ENCODE measurements at places on chromosomes 13 and 19.

GRCh38 chr13:87999788-88000187 lies 328.6 kb downstream of the SLITRK5 start:
- DNase-seq: no peak

DNA sequence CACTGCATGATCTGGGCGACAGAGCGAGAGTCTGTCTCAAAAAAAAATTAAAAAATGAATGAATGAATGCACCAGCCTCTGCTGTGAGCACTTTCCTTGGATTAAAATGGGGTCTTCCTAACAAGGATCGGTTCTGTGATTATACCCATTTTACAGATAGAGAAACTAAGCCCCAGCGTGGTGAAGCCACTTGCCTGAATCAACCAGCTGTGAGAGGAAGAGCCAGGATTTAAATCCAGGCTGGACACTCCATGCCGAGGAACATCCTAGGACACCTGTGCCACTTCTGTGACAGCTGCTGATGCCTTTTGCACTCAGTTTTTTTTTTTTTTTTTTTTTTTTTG lies 14.1 kb downstream of the TLE5 start:
- DNase-seq: no peak

- peak; percentile 97 for DNase-seq
These were observed at the start of gene SPC24 for GRCh38 chr19:11155373-11156120. Gene SPC24, minus strand, starts transcription at chr19:11155782. Its CDS starts 6 bp downstream, at chr19:11155776.

GRCh38 chr13:93745884-93746283 lies 519.3 kb downstream of the GPC6 start:
- no peak for DNase-seq

DNA sequence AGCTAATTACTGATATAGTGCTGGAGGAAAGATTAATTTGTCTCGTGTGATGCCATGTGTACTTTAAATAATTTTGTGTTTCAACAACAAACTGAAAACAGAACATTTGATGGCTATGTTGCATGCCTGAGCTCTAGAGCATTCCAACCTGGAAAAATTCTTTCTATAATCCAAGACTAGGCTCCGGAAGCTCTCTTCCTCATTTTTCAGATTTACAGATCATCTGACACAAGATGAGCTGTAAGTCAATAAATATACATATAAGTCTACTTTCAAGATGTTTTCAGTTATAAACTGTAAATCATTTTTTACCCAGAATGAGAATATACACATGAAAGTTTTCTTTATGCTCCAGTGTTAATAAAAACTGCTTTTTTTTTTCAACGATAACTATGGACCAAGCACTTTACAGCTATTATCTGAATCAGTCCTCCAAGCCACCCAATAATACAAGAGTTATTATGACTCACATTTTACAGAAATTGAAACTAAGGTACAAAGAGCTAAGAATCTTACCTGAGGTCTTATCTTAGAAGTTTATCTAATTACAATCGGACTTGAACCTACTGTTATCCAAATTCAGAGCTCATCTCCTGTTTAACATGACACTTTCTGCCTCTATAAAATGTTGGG lies 6.4 kb upstream of the FOXO1 start:
- DNase-seq: no peak

DNA sequence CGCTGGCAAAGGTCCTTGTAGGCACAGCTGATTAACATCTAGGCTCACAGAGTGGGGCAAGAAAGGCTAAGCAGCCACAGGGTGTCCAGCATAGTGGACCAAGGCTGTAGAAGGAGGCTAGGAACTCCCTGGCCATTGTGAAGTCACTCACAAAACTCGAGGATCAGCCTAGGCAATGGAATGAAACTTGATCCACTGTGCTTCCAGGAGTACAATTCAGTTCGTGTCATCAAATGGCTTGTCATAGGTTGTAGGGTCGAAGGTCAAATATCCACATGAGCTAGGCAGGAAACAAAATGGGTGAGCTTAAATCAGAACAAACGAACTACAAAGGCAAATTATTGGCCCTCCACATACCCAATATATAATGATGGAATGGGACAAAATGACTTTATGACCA lies 4.4 kb upstream of the FAM187B start:
- no peak for DNase-seq

DNA sequence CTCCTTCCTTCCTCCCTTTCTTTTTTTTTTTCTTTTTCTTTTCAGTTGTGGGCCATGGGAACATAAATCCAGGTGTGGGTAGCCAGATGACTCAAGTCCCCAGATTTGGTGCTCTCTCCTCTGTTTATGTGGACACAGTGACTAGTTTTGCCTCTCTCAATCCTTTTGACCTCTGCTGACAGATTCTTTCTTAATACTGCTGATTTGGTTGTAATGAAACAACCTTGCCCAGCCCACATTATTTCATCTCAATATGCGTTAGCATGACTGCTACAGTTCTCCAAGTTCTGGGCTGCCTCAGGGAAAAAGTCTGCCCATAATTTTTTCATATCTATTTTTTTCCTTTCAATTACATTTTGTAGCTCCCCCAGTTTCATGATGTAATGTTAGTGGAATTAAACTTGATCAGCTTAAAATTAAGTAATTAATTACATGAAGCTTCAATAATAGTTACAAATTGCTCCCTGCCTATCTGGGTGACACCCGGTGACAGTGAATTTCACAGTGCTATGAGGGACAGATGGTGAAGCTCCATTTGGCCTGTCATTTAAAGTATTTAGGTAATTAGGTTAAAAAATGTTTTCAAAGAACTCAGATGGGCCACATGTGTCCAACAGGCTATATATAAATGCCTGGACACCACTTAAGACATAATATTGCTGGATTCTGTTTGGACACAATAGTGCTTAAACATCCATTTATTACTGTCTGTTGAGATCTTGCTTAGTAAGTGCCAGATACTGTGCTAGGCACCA lies 118.8 kb upstream of the FRY start:
- DNase-seq: no peak

GRCh38 chr13:106343836-106344235 lies 191.6 kb downstream of the EFNB2 start:
- DNase-seq: no peak

DNA sequence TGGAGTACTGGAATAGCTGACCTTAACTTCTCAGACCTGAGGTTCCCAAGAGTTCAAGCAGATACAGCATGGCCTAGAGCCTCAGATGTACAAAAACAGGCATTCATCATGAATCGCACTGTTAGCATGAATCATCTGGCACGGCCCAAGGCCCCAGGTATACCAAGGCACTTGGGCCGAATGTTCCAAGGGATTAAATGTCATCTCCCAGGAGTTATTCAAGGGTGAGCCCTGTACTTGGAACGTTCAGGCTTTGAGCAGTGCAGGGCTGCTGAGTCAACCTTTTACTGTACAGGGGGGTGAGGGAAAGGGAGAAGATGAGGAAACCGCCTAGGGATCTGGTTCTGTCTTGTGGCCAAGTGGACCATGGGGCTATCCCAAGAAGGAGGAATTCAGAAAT lies 6.3 kb downstream of the KLK3 start:
- DNase-seq: no peak

All from ecto neural progenitor cell (in vitro differentiated cells).